Neural progenitor cell (in vitro differentiated cells): ENCODE measurements at places on chromosomes 13 and 19.

DNA sequence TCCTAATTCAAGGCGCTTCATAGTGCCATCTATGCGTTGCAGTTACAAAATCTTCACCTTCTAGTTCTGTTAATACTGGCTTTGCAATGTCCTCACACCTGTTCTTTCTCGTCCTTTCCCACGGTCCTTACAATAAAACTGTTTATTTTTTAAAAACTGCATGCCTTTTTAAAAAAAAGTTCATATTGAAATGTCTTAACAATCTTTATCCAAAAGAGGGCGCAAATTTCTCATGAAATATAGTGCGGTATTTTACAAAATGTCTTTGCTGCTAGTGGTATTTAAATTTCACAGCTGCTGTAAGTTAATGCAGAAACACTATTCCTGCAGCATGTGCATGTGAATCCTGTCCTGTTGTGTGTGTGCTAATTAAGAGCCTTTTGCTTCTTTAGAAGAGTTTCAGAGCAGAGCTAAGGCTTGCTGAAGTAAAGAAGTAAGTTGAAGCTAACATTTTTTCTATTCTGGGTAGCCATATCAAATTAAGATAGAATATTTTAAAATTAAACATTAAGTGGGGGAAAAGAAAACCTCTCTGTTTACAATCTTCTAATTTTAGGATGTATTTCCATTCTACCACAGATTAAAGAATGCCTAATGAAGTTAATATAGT, 15.8 kb upstream of the CLDN10 start:
- H3K4me1 ChIP-seq = peaks cover 33% of the 10 kb centered on the region
- no peaks in the 10 kb centered on the region for H3K36me3 ChIP-seq
- no peak overlapping the region for H3K27ac ChIP-seq
- H3K27me3 ChIP-seq = no peaks in the 10 kb centered on the region
- H3K4me3 ChIP-seq = no peak overlapping the region

- no peak overlapping the region for H3K27ac ChIP-seq
- H3K27me3 ChIP-seq = no peaks in the 10 kb centered on the region
- H3K36me3 ChIP-seq = no peaks in the 10 kb centered on the region
- DNase-seq = no peak
Observed at GRCh38 chr13:90197722-90198121, 1149.8 kb upstream of the MIR17HG start.

DNA sequence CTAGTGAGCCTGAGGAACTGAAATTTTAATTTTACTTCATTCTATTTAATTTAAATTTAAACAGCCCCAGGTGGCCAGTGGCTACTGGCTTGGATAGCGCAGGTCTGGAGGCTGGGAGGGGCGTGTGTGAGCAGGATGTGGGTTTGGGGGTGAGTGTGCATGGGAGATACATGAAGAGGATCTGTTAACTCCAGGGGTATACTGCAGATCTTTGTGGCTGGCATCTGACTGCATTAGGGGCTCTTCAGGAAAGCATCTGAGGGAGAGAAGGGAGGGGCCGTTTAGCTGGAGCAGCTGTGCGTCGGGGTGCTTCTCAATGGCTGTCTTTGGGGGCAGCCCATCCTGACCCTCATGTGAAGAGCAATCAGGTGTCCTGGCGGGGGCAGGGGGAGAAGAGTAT, 6.8 kb downstream of the SHANK1 start:
- H3K4me3 ChIP-seq = no peak overlapping the region
- H3K27me3 ChIP-seq = peaks cover 65% of the 10 kb centered on the region
- no peak overlapping the region for H3K27ac ChIP-seq
- no peaks in the 10 kb centered on the region for H3K36me3 ChIP-seq
- no peak for DNase-seq

DNA sequence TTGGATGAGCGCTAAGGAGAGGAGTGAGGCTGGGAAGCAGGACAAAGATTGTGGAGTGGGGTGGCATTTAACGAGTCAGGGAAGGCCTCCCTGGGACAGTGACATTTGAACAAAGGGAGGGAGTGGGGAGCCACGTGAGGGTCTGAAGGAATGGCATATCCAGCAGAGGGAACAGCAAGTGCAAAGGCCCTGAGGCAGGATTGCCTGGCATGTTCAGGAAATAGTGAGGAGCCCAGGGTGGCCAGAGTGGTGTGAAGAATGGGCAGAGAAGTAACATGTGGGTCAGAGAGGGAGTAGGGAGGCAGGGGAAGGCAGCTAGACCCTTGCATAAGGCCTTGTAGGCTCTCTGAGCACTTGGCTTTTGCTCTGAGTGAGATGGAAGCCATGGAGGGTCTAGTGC, 14.9 kb upstream of the PVR start:
- H3K4me1 ChIP-seq = peaks cover 1% of the 10 kb centered on the region
- no peak overlapping the region for H3K27ac ChIP-seq
- H3K36me3 ChIP-seq = no peaks in the 10 kb centered on the region

GRCh38 chr13:109779876-109780510, 6.4 kb downstream of the IRS2 start:
- H3K4me3 ChIP-seq = peak overlapping the region; percentile 30
- DNase-seq = no peak
- no peak overlapping the region for H3K27ac ChIP-seq

GRCh38 chr19:49590971-49591730, at the start of gene PRR12:
TSS of gene PRR12 (plus strand) at chr19:49591182. CDS start at chr19:49591655, 473 bp downstream.
- H3K36me3 ChIP-seq = no peaks in the 10 kb centered on the region
- H3K4me3 ChIP-seq = peak within 1 kb of the TSS; percentile 87
- H3K27me3 ChIP-seq = no peaks in the 10 kb centered on the region
- peaks cover 6% of the 10 kb centered on the region for H3K4me1 ChIP-seq
- H3K27ac ChIP-seq = peak within 1 kb of the TSS; percentile 86

DNA sequence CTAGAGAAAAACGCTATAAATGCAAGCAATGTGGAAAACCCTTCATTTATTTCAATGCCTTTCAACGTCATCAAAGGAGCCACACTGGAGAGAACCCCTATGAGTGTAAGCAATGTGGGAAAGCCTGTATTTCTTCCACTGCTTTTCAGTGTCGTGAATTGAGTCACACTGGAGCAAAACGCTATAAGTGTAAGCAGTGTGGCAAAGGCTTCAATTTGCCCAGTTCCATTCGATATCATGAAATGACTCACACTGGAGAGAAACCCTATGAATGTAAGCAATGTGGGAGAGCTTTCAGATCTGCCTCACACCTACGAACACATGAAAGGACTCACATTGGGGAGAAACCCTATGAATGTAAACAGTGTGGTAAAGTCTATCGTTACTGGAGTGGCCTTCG, 27.4 kb downstream of the ZNF20 start:
- H3K27ac ChIP-seq = no peak overlapping the region
- H3K27me3 ChIP-seq = peaks cover 5% of the 10 kb centered on the region
- no peak for DNase-seq
- peak overlapping the region; percentile 8 for H3K4me3 ChIP-seq
- peaks cover 52% of the 10 kb centered on the region for H3K36me3 ChIP-seq
- no peaks in the 10 kb centered on the region for H3K4me1 ChIP-seq
